ENCODE measurements at places on chromosomes 12 and 14.

- no peak for DNase-seq
Observed at GRCh38 chr12:9634969-9635754, 27.4 kb upstream of the KLRB1 start.

DNA sequence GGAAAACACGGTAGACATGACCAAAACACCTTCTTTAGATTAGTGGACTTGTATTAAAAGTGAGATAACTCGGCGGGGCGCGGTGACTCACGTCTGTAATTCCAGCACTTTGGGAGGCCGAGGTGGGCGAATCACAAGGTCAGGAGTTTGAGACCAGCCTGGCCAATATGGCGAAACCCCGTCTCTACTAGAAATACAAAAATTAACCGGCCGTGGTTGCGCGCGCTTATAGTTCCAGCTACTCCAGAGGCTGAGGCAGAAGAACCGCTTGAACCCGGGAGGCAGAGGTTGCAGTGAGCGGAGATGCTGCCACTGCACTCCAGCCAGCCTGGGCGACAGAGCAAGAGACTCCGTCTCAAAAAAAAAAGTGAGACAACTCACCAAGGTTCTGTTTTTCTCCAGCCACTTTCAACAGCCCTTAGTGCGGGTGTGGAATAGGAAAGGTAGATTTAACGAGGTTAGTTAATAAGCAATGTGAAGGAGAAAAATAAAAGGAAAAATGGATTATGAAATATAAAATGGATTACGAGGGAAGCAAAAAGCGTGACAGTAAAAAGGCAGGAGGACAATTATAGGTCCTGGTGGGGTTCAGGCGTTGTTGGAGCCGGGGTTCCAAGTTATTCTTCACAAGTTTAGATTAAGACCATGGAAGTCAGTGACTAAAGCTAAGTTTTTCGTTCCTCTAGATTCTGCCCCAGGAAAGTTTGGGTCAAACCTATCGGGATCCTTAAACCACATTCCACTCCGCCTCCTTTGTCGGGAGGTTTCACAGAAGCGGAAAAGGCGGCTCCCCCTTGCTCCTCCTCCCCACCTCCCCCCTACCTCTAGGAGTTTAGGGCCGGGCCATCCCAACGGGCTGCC lies 534 bp downstream of the PPP2R3C start:
- DNase-seq, result no peak

GRCh38 chr14:51533160-51533559 lies 118.5 kb upstream of the FRMD6 start:
- peak; percentile 64 for DNase-seq

DNA sequence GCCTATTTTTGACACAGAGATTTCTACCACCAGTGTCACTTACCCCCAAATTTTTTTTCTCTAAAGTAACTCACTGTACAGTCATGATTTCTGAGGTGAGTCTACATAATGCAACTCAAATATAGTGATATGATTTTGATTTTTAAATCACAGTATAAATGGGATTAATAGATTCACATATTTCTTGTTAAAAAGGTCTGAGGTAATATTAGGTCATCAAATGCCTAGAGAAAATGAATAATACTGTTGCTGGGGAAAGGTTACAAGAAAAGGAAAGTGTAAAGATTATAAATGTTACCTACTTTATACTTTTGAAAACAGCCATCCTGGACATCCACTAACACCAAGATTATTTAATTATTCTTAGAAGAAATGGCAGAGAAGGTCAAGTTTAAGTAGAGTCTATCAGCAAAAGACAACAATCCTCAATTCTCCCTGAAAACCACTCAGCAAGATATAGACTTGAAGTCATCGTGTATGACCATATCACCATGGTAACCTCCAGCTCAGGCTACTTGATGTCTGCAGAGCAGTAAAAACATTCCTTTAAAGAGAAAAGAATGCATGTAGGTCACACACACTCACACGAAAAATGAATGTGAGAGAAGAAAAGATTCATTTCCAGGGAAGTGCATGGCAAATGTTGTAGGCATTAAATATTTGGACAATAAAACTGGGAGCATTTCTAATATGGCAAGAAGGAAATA lies 58.7 kb downstream of the CCDC59 start:
- DNase-seq, result no peak

Measured in fibroblast of skin of left quadriceps (primary cell).